NCI-H69 (cell line): ENCODE measurements at places on chromosomes 5 and 9.

GRCh38 chr5:106874974-106875373 is 795.8 kb downstream of the EFNA5 start:
- DNase-seq, result no peak

DNA sequence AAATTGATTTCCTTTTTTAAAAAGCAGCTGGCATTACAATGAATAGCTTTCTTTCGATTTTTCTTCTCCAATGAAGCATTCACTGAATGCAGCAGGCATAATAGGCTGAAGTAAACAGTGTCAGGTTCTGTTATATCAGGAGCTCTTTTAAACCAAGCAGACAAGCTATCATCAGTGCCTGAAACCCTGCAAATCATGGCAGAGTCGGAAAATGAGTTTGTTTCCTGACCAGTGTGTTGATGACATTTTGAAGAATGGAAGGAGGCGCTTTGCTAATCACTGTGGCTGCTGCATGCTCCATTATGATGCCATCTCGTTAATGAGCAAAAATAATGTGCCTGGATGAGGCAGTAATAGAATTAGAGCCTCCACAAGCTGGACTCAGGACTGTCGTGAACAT is 284.5 kb downstream of the ZNF608 start:
- DNase-seq, result peak; percentile 95

GRCh38 chr9:125241863-125242739 is 958 bp upstream of the HSPA5 start:
- peak; percentile 72 for DNase-seq

GRCh38 chr5:168426007-168426863 is 60.0 kb upstream of the RARS1 start:
- DNase-seq, result no peak

DNA sequence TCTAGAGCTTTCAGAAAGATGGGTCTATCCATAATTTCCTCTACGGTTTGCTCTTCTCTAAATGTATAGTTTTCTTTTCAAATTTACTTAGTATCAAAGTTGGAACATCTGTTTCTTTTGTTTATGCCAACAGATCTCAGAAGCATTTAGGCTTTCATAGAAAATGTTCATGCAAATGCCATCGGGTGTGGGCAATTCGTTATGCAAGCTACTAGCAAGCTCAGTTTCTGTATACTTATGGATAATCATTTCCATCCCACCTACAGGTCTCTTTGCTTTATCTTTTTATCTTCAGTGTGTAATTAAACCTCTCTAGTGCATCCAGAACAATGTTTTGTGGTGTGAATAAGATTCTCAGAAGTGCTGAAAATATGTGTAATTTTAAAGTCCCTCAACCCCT is 59.9 kb downstream of the NUDT12 start:
- DNase-seq, result peak; percentile 67
